Psoas muscle (tissue), 8 donors: ENCODE measurements at places on chromosomes 4 and X. TPM values are rescaled to one million over a fixed set of nuclear protein-coding genes. Genes with fewer than 3 reads are reported as not detected.

DNA sequence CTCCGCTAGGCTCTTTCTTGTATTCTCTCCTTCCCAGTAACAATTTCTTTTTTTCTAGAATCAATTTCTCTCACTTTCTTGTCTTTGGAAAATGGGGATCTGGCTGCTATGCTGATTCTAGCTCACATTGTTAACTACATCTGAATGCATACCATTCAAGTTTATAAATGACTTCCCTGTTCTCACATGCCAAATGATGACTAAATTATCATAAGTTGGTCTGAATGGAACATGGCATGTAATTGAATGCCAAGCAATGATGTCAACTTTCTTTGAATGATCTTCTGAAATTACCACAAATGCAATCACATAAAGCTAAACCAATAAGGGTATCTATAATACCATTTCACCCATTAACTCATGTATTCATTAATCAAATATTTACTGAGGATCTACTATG is 2.7 kb upstream of the ITM2A start:
- no peak for DNase-seq

- no peak for DNase-seq
These were observed 581 bp downstream of the DNAJB14 start for GRCh38 chr4:99945718-99946355.

DNA sequence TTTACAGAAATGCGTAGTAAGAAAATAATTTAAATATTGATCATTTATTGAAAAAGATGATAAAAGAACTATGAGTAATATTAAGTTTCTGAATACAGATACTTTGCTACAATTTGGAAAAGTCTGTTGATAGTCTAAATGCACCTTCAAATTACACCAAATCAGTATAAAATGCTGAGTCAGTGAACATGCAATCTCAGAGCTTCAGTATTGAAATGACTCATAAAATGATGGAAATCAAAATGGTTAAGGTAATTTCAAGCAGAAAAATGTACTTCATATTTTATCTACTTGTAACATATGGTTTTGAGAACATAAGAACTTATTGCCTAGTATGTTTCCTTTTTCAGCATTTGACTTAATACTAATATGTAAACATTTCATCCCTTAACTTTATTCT is 448.2 kb downstream of the PCDH10 start:
- DNase-seq, result no peak

- no peak for DNase-seq
These were observed 22.6 kb upstream of the GNRHR start for GRCh38 chr4:67776746-67777145.

DNA sequence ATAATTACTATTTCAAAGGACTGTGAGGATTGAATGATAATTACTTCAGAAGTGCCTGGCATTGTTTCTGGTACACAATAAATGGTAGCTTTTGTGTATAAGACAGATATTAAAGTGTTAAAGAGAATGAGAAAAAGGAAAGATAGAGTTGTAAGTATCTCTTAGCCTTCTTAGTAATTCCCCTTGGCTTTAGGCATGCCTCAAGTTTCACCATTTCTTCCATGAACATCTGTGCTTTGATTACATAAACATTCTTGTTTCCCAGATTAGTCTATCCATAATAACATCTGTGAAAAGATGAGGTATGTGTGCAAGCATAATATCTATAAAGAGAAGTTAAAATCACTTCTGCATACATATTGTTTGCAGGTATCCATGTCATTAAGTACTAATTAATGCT is 230.9 kb upstream of the TEX13A start:
- DNase-seq, result no peak

DNA sequence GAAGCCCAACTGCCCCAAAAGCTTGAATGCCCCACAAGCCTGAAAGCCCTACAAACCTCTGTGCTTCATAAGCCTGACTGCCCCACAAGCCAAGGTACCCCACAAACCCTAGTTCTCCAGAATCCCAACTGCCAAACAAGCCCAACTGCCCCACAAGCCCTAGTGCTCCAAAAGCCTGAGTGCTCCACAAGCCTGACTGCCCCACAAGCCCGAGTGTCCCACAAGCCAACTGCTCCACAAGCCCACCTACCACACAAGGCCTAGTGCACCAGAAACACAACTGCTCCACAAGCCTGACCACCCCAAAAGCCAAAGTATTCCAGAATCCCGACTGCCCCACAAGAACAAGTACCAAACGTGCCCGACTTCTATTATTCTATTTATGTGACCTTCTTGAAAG is 13.6 kb upstream of the HSFX3 start:
- DNase-seq, result no peak

- DNase-seq, result no peak
These were observed 224.9 kb upstream of the FAT1 start for GRCh38 chr4:186948361-186949242.

DNA sequence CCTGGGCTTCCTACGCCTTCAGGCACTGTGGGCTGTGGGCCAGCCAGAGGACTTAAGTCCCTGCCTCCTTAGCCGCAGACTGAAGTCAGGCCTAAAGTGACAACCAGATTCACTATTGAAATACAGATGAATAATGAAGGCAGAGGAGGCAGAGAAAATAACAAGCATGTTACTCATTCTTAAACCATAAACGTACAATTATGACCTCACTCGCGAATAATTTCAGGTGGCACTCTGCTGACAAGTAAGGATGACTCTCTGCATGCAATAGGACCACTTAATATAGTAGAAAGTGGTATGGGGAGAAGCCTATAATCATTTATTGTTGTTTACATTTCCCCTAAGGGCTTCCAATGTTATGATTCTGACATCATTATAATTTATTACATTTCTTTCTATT is 409.2 kb upstream of the FGF13 start:
- DNase-seq, result no peak

GRCh38 chrX:14506866-14507265 is 22.5 kb upstream of the GLRA2 start:
- DNase-seq, result no peak

DNA sequence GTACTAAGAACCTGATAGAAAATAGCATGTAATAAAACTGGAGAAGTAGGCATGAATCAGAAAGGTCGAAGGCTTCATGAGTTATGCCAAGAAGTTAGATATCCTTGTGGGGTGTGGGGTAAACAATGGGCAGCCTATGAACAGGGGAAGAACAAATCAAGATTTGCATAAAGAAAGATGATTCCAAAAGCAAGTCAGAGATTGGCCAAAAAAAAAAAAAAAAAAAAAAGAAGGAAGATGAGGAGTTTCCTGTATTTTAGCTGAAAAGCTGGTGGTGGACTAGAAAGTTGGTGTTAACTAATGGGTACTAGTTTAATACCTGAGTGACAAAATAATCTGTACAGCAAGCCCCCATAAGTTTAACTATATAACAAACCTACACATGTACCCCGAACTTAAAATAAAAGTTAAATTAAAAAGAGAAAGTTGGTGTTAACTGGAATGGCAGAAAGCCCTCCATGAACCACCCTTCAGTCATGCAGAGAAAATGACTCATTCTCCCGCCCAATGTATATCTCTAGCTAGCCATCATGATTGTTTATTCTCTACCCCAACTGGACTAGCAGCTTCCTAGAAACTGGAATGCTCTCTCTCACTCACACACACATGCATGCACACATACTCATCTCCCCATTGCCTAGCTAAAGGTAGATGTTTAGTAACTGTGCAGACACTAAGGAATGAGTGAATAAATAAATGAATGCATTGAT is 41.7 kb downstream of the ATP11C start:
- DNase-seq, result no peak

DNA sequence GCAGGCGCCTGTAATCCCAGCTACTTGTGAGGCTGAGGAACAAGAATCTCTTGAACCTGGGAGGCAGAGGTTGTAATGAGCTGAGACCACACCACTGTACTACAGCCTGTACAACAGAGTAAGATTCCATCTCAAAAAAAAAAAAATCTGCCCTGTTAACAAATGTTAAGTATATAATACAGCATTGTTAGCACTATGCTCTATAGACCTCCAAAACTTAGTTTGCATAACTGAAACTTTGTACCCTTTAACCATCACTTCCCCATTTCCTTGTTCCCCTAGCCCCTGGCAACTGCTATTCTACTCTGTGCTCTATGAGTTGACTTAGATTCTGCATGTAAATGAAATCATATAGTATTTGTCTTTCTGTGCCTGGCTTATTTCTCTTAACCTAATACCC is 76.7 kb downstream of the TAB3 start:
- DNase-seq, result no peak

DNA sequence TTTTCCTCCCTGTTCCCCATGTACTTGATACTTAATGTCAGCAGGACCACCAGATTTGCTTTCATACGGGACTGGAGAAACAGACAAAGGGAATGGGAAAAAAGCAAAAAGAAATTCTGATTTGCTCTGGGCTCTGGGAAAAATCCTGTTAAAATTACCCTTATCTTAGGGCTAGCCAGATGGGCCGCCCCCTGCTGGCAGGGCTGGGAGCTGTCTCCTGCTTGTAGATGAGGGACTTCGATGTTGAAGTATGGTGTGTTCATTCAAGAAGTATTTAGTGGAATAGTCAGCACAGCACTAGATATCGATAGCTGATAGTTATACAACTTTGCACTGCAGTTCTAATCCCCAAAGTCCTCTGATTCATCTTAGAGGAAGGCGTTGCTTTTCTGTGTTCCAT is 45.8 kb downstream of the BCORL1 start:
- DNase-seq, result peak; percentile 77

DNA sequence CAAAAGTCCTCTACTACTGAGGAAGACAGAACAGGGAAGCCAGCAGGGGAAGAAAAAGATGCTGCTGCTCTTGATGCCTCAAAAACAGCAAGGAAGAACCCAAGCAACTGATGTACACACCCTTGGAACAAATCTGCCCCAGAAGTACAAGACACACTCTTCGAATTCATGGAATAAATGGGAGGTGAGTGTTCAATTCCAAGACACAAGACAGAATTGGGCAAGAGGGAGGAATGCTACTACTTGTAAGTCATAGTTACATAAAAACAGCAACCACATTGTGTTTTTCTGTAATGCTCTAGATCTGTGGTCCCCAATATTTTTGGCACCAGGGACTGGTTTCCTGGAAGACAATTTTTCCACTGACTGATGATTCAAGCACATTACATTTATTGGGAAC is 58.0 kb upstream of the H2AZ1 start:
- DNase-seq, result no peak

GRCh38 chr4:77229433-77229832 is 72.4 kb downstream of the CCNG2 start:
- no peak for DNase-seq

DNA sequence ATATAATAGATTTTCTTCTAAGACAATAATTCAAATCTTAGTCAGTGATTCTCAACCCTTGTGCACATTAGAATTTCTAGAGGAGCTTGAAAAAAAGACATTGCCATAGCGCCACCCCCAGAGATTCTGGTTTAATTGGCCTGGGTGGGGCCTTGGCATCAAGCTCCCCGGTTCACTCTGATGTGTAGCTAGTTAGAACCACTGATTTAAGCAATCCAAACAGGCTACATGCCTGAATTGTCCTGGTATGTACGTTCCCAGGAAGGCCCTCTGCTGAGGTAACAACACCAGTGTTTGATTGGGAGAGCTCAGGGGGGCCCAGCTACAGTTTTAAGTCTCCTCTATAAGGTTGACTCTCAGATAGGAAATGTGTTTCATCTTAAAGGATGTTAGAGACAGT is 1.3 kb upstream of the ATP10D start:
- DNase-seq, result no peak

DNA sequence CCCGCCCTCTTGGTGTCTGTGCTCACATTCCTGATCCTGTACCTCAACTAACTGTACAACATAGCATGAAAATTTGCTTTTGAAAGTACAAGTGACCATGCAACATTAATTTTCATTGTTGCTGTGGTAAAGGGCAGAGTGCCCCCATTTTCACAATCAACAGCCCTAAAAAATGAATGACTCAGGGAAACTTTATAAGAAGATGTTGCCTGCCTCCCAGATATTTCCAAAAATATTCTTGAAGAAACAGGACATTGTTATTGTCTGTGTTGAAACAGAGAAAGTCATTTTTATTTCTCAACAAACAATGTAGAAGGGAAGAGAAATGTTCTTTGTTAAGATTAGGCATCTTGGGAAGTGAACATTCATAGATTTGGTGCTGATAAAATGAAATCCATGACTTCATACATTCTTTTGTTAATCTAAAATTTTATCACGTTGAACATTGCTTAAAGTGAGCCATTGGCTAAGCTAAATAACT is 113.9 kb upstream of the ANXA3 start:
- no peak for DNase-seq

DNA sequence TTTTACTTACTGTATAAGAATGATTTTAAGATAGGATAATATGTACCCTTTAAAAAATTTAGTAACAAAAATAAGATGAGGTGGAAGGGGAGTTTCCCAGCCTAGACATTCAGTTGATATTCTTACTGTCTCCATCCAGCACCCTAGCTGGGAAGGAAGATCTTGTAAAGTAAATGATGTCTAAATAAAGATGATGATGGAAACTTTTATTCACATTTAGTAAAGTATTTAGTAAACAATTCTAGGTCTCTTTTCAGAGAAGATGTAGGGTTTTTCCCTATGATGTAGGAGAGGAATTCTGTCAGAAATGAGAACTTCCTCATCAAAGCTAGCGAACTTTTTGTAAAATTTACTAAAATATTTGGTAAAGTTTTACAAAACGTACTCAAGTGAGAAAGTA is 136.8 kb downstream of the RAPGEF2 start:
- DNase-seq, result no peak

The CT45A1 gene
- not detected for total RNA-seq

The MAGEC3 gene
- total RNA-seq, result not detected

The PRR32 gene
- total RNA-seq, result 2.4 TPM

The FOXR2 gene
- total RNA-seq, result not detected

The BTC gene
- total RNA-seq, result 0.12 TPM

The EDA gene
- total RNA-seq, result 2.5 TPM

The ADH1A gene
- 0.30 TPM for total RNA-seq

The YY2 gene
- 0.58 TPM for total RNA-seq

The TDO2 gene
- 0.21 TPM for total RNA-seq

The TEX11 gene
- not detected for total RNA-seq

The ADAM29 gene
- not detected for total RNA-seq

The TLR2 gene
- total RNA-seq, result 2.8 TPM

The CLDN22 gene
- not detected for total RNA-seq

The CT55 gene
- total RNA-seq, result not detected

The POU4F2 gene
- not detected for total RNA-seq

The CD40LG gene
- total RNA-seq, result not detected

The INTS6L gene
- total RNA-seq, result 1.2 TPM
